ENCODE measurements at places on chromosomes 12 and 14.

DNA sequence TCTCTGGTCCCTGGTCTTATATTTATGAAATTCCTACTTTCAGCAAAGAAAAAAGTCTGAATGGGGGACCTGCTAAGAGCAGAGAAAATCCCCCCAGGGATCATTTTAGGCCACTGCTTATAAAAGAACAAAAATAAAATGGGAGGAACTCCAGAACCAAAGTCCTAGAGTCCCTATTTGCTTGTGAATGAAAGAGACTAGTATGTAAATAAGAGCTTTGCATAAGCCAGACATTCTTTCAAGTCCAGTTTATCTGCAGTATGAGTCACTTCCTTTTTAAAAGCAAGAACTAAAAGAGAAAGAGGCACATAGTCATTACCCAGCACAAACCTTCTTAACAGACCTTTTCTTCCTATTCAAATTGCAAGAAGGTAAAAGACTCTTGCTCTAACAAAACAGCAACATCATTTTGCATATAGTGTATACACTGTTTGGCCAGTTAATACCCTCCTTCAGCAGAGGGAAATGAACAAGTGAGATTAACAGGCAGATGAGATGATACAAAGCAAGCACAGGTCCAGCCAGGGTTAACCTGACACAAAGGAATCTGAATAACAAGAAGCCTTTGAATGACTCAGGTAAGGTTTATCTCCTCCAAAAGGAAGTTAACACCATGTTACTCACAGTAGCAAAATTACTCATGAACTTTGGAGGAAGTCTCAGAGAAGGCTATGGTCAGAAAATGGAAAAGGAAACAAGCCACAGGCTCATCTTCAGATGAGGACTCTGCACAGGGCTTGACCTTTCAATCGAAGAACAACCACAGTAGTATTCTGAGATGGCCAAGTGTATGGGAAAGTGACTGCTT, 87.3 kb downstream of the PHLDA1 start:
- no peak for DNase-seq

GRCh38 chr14:22973217-22974032, 8.9 kb downstream of the AJUBA start:
- no peak for DNase-seq

- DNase-seq, result no peak
Observed at GRCh38 chr14:45705940-45706534, 453.0 kb upstream of the MIS18BP1 start.

DNA sequence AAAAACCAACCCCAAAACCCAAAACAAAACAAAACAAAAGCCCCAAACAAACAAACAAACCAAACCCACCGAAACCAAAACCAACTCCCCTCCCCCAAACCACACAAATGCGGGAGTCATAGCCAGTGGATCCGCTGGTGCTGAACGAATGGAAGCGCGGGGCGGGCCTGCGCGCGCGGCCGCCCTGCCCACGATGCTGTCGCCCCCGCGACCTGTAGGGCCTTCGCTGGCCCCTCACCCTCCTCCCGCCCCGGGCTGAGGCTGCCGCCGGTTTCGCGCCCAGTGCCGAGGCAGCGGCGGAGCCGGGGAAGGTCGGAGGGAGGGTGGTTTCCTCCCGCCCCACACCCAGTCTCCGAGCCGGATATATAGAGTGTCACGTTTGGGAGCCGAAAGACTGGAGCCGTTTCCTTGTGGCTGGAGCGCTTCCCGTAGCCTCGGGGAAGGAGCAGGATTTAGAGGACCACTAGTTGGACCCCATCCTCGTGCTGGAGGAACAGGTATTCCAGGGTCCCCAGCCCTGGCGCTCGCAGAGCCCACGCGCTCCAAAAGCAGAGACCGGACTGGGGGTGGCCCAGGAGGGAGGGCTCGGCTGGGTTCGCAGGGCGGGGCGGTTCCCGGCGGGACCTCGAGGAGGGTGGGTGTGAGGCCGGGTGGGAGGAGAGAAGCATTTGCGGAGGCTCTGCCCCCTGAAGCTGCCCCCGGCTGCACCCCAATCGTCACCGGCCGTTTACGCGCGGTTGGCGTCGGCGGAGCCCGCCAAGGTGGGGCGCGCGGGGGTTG, at the start of gene FAR2:
TSS of gene FAR2 (plus strand) at position 368 of the 780 bp plus-strand sequence. CDS start 121,172 bp downstream, outside the sequence.
- no peak for DNase-seq

DNA sequence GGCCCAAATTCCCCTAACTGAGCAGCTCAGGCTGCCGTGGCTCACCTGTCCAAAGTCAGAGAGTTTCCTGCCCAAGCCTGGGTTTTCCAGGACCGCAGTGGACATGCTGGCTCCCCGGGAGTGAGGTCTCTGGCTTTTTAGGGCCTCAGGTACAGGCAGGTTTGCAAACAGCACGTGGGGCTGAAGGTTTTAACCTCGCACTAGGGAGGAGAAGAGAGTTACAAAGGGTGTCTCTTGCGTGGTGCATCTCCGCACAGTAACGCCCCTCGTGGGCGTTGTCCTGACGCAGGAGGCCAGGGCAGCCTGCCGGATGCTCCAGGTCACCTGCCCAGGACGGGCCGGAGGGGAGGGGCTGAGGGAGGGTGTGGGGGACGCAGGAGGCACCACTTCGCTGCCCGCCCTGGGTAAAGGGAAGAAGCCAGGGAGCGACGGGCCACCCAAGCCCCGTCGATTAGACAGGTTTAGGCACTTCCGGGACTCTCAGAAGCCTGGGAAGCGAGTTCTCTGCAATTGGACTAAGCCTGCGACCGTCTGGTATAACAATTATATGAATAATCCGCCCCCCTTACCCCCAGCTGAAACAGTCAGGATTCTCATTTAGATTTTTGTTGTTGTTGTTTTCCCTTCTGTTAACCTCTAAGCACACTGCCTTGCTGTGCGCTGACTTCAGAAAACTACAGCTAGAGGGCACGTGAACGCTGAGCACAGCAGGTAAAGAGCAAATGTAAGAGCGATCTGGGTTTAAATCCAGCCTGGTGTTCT, at the start of gene PAH:
TSS of gene PAH (minus strand) at position 219 of the 762 bp plus-strand sequence. CDS start at position 105, 114 bp downstream.
- DNase-seq, result no peak

GRCh38 chr14:101992708-101993107, 28.3 kb downstream of the DYNC1H1 start:
- DNase-seq, result no peak

DNA sequence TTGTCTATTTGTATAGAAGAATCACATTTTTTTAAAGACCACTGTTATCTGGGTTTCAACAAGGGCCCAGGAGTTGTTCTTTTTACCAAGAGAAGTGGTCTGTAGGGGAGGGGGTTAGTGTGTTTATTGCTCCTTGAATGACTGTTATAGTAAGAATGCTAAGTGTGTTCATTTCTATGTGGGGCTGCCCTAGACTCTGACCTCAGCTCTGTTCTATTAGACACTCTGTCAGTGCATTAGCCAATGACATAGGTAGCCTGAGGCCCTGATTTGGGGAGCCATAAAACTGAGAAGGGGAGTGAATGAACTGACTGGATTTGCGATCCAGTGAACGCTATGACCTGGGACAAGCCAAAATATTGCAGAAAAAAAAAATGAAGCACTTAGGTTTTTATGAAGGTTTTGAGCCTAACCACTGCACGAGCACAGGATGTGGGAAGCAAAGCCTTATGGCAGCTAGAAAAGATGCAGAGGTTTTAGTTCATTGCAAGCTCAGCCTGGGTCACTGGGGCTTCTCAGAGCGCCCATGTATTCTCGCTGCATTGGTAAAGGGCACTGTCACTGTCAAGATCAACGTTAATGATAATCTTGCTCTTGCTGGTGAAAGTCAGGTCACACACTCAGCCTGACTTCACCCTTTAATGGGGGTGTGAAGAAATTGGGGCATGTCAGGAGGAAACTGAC, 63.8 kb downstream of the PRKCH start:
- no peak for DNase-seq

GRCh38 chr12:84701041-84701440, 211.6 kb downstream of the SLC6A15 start:
- no peak for DNase-seq

- DNase-seq, result no peak
Observed at GRCh38 chr12:47039079-47039478, 40.3 kb upstream of the PCED1B start.

DNA sequence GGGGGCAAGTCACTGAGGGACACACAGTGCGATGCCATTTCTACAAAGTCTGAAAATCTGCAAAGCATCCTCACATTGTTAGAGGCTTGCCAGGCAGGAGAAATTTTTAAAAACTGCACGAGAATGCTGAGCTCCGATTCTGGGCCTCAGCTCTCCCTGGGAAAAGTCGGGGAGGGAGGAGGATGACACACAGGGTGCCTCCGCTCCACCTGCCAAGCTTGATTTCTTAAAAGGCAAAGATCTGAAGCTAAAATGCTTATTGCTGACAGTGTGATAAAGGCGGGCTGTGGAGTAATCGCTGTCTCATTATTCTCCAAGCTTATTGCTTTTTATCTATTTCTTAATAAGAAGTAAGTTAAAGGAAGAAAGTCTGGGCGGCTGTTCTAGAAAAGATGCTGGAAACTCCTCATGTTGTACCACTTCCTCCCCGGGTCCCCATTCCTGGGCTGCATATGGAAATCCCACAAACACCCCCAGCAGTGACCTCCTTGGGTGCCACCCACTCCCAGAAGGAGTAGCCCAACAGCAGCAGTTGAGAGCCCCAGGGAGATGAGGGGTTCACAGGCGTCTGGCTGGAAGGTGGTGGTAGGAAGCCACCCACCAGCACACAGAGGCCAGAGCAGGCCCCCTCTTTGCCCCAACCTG, 55.0 kb downstream of the CCDC85C start:
- no peak for DNase-seq

GRCh38 chr12:130713581-130713991, 2.5 kb downstream of the RIMBP2 start:
- no peak for DNase-seq

- DNase-seq, result no peak
Observed at GRCh38 chr14:75299059-75299458, 20.4 kb downstream of the FOS start.

GRCh38 chr14:75141967-75142366, 15.1 kb upstream of the NEK9 start:
- no peak for DNase-seq

GRCh38 chr12:93245543-93245942, 132.2 kb upstream of the NUDT4 start:
- no peak for DNase-seq

DNA sequence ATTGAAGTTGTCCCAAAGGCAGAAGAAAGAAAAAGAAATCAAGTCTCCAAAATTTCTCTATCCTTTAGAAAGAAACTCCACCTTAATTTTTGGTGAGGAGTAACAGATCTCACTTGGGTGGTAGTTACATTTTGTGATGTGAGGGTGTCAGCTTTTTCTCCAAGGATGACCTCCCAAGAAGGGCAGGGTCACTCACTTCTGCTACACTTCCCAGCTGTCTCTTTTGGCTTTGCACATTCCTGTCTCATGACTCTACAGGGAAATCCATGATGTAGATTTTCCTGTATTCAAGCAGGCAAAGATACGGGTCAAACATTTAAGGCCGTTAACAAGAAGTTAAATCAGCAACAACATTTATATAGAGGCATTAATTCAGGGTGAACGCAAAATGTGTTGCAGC, 1016.4 kb downstream of the NRXN3 start:
- no peak for DNase-seq

GRCh38 chr12:51511546-51512260, 79.3 kb upstream of the SCN8A start:
- no peak for DNase-seq

- DNase-seq, result no peak
Observed at GRCh38 chr14:77088219-77088618, 9.8 kb upstream of the CIPC start.

GRCh38 chr12:25491396-25492325, 61.4 kb downstream of the LMNTD1 start:
- no peak for DNase-seq

DNA sequence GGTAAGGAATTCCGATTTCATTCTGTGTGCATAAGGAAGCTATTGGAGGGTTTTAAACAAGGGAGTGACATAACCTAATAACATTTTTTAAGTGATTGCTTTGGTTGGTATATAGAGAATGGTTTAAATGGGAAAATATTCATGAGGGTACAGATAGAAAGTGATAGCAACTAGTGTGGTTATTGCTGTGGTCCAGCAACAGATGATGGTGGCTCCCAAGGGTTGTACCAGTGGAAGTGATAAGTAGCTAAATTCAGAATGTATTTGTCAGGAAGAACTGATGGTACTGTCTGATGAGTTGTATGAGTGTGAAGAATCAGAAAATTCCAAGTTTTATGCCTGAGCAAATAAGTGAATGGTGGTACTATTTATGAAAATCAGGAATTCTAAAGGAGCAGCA, 2.6 kb upstream of the CNOT2 start:
- DNase-seq, result no peak

- DNase-seq, result no peak
Observed at GRCh38 chr12:58026897-58027891, 85.8 kb downstream of the ATP23 start.

- no peak for DNase-seq
Observed at GRCh38 chr12:81520064-81520945, 238.8 kb downstream of the PPFIA2 start.

DNA sequence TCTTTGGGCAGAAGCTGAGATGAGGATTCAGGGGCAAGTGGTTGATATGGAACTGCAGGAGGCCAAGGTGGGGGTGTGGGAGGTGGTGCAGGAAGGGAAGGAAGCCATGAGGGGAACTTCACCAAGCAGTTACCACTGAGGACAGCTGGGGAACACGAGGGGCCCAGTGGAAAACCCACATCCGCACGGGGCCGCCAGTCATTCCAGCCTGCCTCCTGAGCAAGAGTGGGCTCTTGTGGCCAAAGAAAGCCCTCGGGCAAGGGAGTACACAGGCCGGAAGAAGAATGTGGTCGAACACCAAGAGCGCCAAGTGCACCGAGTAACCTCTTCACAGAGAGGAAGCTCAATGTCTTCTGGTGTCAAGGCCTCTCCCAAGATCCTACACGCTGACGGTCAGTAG, 252.2 kb upstream of the FOXN3 start:
- no peak for DNase-seq

- DNase-seq, result no peak
Observed at GRCh38 chr14:35482994-35483515, 50.9 kb upstream of the INSM2 start.

DNA sequence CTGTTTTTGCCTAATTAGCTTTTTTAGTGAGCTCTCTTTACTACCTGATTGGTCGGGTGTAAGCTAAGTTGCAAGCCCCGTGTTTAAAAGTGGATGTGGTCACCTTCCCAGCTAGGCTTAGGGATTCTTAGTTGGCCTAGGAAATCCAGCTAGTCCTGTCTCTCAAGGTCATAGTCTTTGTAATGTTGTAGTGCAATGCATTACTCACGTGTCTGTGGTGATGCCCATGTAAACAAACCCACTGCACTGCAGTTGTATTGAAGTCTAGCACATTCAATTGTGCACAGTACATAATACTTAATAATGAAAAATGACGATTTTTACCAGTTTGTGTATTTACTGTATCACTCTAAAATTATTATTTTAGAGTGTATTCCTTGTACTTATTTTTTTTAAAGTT, 335.5 kb downstream of the NUAK1 start:
- DNase-seq, result no peak

- DNase-seq, result no peak
Observed at GRCh38 chr12:79233341-79233781, 368.8 kb downstream of the SYT1 start.

Data from left renal cortex interstitium (tissue), 4 donors.